ENCODE measurements at places on chromosomes 3 and 15.

DNA sequence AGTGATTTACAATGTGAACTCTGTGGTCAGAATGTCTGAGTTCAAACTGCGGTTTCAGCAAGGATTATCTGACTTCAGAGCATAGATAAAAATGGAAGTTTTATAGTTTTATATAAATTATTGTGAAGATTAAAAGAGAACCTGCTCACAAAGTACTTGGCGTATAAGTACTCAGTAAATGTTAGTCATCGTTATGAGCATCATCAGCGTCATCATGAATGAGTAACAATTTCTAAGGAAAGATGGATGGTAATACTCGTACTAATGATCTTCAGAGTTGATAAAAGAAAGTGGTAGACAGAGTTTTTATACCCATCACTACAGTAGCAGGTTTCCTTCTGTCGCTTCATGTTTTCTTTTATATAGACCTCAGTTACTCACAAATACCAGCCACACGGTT, 341.8 kb downstream of the RAP2B start:
- DNase-seq = no peak

DNA sequence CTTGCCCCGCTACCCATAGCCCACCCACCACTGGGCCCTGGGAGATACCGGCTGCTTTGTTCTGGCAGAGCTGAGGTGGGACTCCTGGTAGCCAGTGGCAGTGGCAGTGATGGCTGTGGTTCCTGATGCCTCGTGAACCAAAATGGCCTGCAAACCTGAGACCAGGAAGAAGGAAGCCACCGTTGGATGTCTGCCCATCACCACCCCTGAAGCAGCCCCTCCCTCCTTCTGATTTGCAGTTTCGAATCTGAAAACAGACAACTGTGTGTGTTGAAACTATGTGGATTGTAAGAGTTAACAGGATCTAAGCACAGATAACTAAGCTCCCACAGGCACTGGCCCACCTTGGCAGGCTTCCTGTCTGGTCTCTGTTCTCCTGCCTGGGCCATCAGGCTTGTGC, 66.6 kb downstream of the NUP210 start:
- no peak for DNase-seq

DNA sequence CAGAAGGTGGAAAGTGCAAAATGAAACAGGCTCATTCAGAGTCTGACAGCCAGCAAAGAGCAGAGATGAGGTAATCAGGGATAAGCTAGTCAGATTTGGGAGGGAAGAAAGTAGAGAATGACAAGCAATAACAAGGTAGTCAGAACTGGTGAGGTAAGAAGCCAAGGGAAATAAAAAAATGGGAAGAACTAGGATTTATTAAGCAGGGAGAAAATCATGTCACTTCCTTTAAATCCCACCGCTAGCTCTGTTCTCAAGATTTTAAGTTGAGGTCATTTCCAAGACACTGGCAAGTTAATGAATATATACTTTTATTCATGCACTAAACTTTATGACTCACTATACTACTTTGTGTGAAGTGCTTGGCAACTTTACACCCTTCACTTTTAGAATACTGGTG, 1106.8 kb downstream of the IGSF11 start:
- DNase-seq = no peak

- DNase-seq = no peak
Observed at GRCh38 chr3:36557708-36558421, 177.6 kb downstream of the STAC start.

- no peak for DNase-seq
Observed at GRCh38 chr15:37252530-37252929, 152.2 kb upstream of the MEIS2 start.

DNA sequence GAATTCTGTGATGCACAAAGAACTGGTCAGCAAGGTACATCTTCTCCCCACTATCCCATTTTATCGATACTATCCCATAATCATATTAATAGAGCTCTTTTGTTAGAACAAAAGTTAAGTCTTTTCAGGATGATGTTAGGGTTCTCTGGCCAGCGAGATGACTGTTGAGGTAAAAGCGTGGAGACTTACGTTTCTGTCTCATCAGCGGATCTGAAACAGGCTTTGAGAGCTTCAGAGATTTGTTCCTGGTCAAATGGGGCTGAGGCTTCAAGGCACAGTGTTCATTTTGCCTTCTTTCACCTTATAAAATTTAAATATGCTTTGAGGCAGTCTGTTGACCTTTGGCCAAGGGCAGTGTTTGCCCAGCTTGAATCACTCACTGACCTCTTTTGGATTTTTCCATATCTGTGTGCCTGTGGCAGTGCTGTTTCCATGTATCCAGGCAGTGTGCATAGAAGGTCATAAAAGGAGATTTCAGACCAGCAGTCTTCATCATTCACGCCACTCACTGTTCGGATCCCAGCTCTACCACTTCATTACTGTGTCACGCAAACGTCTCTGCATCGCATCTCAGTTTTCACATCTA, 3.1 kb downstream of the ADAMTSL3 start:
- no peak for DNase-seq

- DNase-seq = no peak
Observed at GRCh38 chr3:70882104-70882503, 569.7 kb upstream of the MDFIC2 start.

GRCh38 chr3:33807191-33807590, 8.8 kb downstream of the PDCD6IP start:
- DNase-seq = no peak

DNA sequence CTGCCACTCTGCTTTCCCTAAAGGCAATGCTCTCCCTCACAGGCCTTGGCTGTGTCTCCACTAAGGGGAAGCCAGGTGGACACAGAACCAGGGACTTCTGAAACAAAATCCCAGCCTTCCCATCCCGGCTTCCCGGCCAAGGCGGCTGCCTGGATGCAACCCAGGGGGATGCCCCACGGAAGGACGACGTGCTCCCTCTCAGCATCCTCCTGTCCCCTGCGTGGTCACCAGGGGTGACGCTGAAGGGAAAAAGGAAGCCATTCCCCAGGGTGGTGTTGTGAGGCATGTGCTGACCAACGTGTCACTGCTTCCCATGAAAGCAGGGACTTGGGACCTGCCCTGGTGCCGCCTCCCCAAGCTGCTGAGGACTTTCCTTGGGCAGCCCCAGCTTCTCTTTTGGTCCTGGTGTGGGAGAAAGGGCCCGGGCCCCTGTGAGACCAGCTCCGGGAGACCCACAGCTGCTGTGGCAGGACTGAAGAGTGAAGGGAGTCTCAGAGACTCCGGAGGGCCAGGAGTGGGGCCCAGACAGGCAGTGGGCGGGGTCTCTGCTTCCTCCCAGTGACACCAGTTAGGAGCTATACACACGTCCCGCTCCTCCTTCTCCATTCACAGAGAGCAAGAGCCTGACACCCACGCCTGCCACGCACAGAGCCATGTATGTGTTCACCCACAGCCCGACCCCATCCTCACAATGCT, 139.2 kb downstream of the NUP210 start:
- no peak for DNase-seq

- DNase-seq = no peak
Observed at GRCh38 chr15:86016750-86017149, 62.9 kb upstream of the AGBL1 start.

DNA sequence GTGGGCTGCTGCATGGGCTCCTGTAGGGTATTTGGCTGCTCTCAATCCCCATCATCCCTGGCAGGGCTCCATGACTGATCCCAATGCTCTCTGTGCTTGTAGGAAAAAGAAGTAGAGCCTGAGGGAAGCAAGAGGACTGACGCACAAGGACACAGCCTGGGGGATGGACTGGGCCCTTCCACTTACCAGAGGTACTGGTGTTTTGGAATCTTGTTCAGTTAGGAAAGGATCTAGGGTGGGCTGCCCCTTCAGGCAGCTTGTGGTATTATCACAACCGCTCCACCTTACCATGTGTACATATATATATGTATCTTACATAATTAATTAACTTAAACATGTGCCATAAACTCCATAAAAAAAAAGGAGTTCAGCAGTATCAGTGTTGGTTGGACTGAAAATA, 1.3 kb downstream of the SLC28A2 start:
- no peak for DNase-seq

DNA sequence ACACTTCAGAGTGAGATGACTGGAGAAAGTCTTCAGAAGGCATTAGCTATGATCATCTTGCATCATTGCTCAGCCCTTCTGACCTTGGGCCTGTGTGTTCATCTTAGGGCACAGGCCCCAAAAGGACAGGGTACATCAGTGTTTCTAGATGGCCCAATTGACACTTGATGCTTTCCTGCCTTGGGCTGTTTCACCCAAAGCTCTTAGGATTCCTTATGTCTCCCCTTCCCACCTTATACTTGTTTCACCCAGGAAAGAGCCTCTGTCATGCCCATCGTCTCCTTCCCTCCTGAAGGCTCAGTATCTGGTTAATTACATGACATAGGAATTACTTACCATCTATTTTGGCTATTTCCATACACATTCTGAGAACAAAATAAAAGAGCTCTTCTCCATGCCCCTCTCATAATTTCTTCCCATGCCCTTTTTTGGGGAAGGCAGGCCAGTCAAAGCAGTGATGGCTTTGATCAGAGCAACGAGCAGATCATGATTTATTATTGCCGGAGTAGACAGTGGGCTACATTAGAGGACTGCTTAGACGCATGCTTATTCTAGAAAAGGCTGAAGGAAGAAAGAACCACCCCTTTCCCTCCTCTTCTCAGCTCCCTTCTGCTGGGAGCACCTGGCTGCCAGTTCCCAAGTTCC, 72.9 kb downstream of the GHSR start:
- no peak for DNase-seq

GRCh38 chr3:197306374-197307086, 8.1 kb upstream of the DLG1 start:
- no peak for DNase-seq

GRCh38 chr3:16132928-16133327, 41.6 kb upstream of the GALNT15 start:
- peak; percentile 64 for DNase-seq

- DNase-seq = no peak
Observed at GRCh38 chr15:82832601-82833361, 23.4 kb downstream of the WHAMM start.

GRCh38 chr3:156151824-156152428, 31.5 kb downstream of the KCNAB1 start:
- peak; percentile 78 for DNase-seq

DNA sequence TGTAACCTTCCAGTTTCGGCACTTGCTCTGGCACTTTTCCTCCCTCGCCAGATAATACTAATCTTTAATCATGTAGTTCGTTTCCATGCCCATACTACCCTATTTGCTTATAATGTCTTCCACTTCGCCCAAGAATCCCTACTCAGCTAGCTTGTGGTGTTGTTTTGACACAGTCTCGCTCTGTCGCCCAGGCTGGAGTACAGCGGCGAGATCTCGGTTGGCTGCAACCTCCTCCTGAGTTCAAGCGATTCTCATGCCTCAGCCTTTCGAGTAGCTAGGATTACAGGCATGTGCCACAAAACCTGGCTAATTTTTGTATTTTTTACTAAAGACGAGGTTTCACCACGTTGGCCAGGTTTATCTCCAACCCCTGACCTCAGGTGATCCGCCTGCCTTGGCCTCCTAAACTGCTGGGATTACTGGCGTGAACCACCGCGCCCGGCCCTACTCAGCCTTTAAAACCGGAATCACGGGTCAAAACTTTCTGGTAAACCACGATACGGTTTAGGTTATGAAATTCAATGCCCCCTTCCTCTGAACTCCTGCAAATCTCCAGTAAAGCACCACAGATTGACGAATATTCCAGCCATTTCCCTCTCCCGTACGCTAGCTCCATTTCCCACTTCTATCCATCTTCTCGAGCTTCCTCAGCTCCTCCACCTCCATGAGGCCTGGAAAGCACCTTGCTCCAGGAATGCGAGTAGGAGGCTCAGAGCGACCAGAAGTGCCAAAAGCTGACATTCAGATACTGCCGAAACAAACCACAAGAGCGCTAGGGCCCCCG, 878 bp upstream of the RAD51 start:
- DNase-seq = no peak

GRCh38 chr3:4972652-4973643, 6.3 kb upstream of the BHLHE40 start:
- no peak for DNase-seq

- no peak for DNase-seq
Observed at GRCh38 chr3:29594261-29594660, 313.4 kb downstream of the RBMS3 start.

GRCh38 chr3:96734273-96735009, 80.0 kb upstream of the EPHA6 start:
- no peak for DNase-seq

GRCh38 chr15:42367041-42367440, 7.7 kb downstream of the CAPN3 start:
- DNase-seq = peak; percentile 36

DNA sequence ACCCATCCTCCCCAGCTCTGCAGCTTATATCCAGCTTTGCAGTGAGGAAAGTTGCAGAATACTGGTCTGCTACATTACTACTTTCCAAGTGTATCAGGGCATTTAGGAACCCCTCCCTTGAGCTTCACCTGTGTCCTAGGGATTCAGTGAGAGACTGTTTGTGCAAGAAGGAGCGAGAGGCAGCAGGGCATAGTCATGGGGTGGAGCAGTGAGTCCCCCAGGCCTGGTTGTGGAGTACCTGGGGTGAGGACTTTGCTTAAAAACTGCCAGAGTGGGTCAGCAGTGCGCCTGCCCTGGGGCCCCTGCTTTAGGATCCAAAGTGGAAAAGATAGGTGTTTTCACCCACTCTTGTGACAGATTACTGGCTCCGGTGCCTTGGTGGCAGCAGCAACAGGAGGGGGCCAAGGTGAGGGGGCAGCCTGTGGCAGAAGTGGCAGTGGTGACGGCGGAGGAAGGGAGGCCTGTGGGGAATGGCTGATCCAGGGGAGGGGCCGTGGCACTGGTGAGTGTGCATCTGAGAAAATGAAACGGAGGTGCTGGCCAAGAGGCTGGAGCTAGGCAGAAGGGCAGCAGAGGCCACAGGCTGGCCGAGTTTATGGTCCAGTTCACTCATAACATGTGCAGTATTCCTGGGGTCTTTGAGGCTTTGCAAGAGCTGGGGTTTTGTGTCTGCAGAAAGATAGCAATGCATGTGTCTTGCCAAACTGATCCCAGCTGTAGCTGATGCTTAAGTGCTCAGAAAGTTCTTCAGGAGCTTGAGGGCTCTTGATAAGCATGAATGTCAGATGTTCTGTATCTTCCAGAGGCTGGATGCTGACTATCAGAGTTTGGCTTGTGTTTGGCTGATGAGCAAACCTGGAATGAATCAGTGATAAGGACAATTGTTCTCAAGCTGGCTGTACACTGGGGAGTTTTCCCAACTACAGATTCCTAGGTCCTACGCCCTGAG, 43.4 kb downstream of the GOLGA6A start:
- no peak for DNase-seq

- DNase-seq = no peak
Observed at GRCh38 chr3:116808725-116809124, 99.1 kb downstream of the TUSC7 start.

DNA sequence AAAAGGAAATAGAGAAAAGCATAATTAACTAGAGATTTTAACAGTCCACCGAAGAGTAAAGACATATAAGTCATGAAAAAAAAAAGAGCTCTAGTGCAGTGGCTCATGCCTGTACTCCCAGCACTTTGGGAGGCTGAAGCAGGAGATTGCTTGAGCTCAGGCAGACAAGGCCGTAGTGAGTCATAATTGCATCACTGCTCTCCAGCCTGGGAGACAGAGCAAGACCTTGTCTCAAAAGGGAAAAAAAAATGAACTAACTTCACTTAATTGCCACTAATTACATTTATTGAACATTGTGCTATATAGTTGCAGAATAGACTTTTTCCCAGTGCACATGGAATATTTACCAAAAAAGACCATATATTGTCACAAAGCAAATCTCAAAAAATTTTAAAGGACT, 221.8 kb downstream of the CBLB start:
- no peak for DNase-seq

GRCh38 chr15:43238671-43239131, 17.9 kb upstream of the EPB42 start:
- no peak for DNase-seq
